NCI-H526 (cell line): ENCODE measurements at places on chromosomes 6 and 20.

- peak; percentile 56 for DNase-seq
Measured at GRCh38 chr6:33314515-33314942, 651 bp upstream of the TAPBP start.

DNA sequence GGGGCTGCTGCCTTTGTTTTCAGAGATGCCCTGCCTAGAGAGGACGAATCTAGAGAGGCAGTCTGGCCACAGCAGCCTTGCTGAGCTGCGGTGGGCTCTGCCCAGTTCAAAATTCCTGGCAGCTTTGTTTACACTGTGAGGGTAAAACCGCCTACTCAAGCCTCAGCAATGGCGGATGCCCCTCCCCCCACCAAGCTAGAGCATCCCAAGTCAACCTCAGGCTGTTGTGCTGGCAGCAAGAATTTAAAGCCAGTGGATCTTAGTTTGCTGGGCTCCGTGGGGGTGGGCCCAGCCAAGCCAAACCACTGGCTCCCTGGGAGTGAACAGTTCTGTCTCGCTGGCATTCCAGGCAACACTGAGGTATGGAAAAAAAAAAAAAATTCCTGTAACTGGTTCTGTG lies 970.9 kb downstream of the TBC1D32 start:
- no peak for DNase-seq

DNA sequence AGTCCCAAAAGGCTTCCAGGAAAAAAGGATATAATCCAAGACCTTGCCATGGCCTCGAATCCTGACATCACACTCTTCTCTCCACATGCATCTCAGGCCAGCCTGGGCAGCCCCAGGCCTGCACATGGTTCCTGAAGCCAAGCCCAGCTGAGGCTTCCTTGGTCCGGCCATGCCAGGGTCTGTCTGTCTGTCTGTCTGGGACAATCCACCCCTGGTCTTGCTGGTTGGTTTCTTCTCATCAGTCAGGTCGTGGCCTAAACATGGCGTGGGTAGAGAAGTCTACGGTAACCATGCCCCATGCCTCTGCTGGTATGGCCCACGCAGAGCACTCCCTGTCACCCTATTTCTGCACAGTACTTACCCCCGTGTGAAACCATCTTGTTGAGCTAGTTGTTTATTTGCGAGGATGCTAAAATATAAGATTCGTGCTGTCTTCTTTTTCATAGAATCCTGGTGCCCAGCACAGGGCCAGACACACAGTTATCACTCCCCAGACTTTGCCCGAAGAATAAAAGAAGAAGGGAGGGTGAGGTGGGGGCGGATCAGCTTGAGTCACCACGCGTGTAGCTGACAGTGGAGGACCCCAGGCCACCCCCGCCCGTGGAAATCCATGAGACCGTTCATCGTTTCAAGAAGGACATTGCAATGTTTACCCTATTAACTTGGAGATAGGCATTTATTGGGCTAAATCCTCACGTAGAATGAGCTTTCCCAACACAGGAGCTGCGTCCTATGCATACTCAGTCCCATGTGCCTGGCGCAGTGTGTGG lies 107.2 kb downstream of the RNASET2 start:
- DNase-seq, result no peak

DNA sequence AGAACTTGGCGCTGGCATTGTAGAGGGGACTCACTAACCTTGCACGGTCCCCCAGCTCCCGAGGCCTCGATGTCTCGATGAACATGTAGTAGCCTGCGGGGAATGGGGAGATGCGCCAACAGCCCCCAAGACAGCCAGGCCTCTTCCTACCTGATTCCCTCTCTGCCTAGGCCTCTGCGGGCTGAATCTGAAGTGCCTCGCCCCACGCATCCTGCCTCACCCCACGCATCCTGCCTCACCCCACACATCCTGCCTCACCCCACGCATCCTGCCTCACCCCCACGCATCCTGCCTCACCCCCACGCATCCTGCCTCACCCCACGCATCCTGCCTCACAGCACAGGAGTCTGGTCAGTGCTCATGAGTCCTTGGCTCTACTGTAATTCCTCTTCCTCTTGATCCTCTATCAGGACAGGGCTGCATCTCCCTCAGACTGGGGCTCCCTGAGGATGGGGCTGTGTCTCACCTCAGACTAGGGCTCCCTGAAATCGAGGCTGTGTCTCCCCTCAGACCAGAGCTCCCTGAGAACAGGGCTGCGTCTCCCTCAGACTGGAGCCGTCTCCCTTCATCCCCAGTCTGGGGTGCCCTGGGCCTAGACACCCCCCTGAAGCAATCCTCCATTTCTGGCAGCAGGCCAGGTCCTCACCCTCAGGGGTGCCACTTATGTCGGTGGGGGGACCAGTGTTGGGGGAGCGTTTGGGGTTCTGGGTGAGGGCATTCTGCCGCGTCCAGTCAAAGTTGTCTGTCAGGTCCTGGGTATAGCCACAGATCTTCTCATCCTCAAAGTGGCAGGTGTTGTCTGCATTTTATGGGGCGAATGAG lies 53.6 kb downstream of the MDGA1 start:
- DNase-seq, result no peak

DNA sequence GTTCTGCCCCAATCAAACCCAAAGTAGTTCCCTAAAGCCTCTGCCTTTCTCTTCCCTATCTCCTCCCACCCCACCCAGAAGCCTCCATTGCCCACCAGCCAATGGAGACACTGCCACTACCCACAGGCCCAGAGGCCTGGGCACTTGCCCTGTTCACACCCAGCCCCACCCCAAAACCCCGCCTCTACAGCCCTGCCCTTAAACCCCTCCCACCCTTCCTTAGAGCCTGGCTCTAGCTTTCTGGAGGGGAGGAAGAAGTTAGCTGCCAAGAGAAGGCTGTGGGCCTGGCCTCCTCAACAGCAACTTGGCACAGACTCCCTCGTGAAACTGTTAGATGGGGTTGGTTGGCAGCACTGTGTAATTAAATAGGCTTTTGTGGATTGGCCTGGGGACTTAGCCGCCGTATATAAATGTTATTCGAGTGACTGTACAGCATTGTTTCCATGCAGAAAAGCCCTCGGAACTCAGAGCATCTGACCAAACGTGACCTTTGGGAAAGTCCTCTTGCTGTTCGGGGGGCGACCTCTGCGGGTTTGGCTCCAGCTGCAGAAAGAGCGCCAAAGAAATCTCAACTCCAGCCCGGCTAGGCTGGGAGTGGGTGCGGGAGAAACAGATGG lies 31.4 kb downstream of the COL11A2 start:
- DNase-seq, result no peak

GRCh38 chr6:166460473-166461437 lies 78.0 kb upstream of the MPC1 start:
- no peak for DNase-seq

- peak; percentile 77 for DNase-seq
Measured at GRCh38 chr20:46139908-46140482, 21.9 kb downstream of the CD40 start.

DNA sequence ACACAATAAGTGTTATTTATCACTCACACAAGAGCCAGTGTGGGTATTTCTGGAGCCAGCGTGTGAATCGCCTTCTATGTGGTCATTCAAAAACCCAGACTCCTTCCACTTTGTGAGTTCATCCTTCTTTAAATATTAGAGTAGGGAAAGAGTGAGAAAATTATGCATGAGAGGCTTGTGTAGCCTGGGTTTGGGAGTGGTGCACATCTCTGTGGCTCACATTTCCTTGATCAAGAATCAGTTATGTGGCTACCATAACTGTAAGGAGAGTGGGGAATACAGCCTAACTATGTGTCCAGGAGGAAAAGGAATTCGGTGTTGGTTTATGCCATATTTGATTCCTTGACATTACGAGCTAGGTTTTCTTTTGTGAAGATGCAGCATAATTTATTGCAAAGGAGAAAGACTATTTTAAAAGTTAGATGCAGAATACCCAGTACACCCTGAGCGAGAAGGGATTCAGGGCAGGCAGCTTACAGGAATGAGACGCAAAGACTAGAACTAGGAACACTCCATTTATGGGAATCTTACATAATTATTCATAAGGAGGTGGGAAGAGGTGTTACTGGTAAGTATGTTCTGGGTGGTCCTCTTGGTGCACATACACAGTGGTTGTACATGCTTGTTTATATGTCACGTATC lies 638.5 kb downstream of the COL12A1 start:
- no peak for DNase-seq

DNA sequence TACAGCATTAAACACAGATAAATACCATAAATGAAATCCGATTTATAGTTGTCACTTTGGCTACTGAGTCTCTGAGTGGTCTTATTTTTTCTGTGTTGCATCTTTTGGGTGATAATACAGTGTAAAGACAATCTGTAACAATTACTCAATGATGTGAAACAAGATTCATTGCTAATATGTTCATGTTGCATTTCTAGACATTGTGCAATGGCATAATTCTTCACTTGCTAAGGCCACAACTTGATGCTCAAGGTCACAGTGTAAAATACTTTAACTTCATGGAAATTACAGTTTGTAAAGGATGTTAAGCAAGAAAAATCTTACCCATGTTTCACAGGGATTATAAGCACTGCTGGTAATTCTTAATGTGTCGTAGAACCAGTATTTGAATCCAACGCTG lies 74.9 kb upstream of the SMLR1 start:
- no peak for DNase-seq

DNA sequence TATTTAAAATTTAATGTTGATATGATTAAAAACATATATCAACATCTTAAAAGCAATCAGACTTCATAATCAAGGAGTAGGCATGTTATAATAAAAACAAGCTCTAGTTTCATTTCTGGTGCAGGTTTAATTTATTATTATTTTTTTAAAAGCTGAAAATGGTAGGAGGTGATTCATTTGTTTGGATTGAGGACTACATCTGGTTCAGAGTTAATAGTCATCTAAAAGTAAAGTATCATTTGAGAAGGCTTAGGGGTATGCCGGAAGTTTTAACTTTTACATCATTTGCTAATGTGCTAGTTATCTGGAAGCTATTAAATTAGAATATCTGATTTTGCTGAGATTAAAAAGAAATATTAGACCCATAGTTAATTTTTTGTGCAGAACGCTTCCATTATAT lies 169.5 kb upstream of the LAMA2 start:
- no peak for DNase-seq

GRCh38 chr6:157487110-157487773 lies 106.3 kb downstream of the ZDHHC14 start:
- no peak for DNase-seq

DNA sequence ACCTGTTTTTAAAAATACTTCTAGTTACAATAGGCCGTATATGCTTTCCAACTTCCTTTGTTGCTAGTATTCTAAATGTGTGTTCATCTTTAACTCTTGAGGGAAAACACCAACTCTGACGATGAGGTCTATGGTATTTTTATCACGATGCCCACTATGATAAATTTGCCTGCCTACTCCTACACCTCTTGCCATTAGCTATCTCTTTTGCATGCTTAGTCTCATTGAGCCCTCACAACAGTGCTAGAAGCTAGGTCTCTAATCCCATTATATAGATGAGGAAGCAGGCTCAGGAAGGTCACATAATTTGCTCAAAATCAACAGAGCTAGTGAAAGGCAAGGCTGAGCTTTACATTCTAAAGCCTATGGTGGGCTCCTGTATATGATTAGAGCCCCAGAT lies 13.2 kb downstream of the AAR2 start:
- no peak for DNase-seq

DNA sequence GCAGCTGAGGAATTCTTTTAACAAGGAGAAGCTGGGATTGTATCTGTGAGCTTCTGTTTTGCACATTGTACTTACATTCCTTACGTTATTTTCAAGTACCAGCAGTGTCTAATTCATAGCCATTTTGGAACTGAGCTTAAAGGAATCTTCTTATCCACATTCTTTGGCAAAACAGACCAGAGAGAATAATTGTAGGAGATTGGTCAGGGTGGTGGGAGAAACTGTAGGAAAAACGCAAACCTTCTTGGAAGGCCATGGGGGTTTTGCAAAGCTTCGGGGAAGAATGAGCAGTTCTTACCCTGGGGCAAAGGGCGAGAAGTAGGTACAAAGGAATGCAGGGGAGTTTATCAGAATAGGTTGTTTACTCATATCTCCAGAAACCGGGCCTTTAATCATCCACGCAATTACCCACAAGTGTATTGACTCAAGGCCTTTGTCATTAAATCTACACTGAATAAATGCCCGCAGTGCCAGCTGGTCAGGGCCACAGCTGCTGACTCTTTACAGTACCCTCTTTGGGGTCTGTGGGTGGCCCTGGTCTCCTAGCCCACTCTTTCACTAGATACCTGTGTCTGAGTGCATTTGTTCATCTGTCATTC lies 39.6 kb upstream of the SPTLC3 start:
- no peak for DNase-seq
